CD8-positive, alpha-beta T cell (primary cell): ENCODE measurements at places on chromosomes 11 and 22.

DNA sequence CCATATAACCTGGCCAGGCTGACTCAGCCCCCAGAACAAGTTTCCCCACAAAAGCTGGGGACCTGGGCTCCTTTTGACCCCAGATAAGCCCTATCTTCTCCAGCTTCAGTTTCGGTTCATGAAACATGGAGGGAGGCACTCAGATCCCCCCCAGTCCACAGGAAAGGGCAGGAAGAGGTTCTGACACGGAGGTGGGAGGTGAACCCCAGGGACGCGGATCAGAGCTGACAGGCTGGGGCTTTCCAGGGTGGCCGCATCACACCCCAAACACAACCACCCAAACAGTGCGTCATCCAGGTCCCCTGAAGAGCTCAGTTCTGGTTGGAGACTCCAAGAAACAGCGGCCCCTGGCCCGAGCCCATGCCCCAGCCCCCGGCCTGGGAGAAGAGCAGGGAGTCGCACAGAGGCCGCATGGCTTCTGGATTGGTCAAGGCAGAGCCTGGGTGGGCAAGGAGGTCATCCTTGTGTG is 44.3 kb upstream of the A4GALT start:
- DNase-seq, result no peak

- no peak for DNase-seq
These were observed 160.6 kb upstream of the BDNF start for GRCh38 chr11:27860811-27861210.

DNA sequence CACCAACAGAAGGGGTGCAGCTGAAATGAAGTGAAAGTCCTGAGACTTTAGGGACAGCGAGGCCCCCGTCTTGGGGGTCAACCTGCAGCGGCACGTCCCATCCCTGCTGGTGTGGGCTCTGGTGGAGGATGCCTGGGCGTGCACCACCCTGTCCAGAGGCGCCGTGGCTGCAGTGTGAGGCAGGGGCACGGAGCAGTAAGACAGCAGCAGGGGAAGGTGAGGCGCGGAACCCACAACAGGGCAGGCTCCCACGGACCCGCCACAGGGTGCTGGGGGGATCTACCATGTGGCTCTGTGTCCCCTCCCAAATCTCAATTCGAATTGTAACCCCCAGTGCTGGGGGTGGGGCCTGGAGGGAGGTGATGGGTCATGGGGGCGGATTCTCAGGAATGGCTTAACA is 158.6 kb downstream of the SHANK2 start:
- DNase-seq, result no peak

DNA sequence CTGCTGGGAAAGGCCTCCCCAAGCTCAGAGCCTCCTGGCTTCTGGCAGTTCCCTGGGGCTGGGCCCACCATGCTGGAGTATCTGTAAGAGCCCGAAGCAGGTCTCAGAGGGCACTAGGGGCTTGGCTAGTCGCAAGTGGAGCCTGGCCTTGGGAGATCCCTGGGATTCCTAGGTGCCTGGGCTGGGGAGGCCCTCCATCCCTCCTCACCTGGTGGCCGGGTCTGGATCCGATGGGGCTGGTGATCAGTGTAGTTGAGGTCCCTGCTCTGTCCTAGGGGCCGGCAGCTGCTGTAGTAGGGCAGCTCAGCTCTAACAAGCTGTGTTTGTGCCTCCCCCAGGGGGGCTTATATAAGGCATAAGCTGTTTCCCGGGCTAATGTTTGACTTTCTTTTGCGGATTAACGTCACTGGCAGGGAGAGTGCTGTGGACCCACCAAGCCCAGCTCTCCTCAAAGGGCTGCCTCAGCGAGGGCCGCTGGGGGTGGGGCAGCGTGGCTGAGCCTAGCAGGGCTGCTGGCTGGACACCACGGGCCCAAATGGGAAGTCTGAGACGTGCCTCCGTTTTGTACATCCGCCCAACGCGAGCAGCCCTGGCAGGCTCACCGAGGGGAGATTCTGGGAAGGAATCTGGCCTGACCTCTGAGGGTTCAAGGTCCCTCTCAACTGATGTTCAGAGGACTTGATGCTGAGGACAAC is at the start of gene SLC22A8:
TSS of gene SLC22A8 (minus strand) at position 321 of the 695 bp plus-strand sequence. CDS start 883 bp downstream, outside the sequence.
- no peak for DNase-seq

DNA sequence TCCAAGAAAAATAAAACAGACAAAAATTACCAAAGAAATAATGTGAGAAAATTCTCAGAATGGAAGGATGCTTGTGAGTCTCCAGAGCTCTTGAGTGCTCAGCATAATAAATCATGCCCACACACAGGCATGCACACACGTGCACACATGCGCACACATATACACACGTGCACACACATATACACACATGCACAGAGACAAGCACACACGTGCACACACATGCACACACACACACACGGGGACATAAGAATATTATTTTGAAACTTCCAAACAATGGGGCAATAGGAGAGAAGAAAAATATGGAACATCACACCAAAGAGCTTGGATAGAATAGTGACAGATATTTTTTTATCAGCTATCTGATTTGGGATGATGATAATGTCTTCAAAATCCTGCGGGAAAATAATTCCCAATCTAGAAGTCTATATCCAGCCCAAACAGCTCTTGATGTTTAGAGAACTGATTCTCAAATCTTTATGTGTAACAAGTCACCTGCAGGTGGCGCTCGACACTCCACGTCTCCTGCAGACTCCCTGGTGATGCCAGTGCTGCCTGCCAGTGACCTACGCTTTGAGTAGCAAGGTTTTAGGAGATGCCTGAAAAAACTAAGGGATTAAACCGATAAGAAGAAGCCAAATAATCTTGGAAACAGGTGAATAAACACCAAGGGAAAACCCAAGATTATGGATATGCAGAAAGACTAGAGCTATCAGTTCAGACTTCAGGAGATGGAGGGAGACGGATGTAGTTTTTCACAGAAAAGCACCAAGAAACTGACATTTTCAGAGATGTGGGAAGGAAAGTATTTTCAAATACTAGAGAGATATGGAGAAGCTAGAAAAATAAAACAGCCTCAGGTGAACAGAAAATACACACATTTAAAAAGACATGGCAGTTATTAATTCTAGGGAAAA is 743.6 kb downstream of the ETS1 start:
- DNase-seq, result peak; percentile 58
